Activated CD4-positive, alpha-beta T cell treated with anti-CD3 and anti-CD28 coated beads, Interleukin-10, Interleukin-2, amounts not matched to agents 100 ng/mL and 50 ng/mL, durations not matched to agents 16 hours and 8 hours (primary cell): ENCODE measurements at places on chromosomes 11 and 22.

DNA sequence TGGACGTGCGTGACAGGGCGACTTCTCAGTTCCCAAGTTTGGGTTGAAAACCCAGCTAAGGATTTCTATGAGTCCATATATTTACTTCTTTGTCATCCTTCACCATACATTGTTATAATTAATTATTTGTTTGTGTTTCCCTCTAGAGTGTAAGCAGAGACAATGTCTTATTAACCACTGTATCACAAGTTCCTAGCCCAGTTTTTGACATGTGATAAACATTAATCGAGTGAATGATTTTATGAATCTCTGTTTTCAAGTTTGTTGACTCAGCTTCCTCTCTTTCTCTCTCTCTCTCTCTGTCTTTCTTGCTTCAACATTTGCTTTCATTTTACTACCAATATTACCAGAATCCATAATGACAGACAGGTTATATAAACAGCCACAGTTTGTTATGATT, 1259.6 kb upstream of the TENM4 start:
- DNase-seq: no peak

GRCh38 chr11:73087730-73088129, 54.4 kb downstream of the FCHSD2 start:
- DNase-seq: no peak

- DNase-seq: no peak
Measured at GRCh38 chr11:94809251-94809650, 41.1 kb downstream of the AMOTL1 start.

- DNase-seq: no peak
Measured at GRCh38 chr22:23270212-23270733, 90.0 kb downstream of the BCR start.

GRCh38 chr11:1660111-1660867, 30.7 kb downstream of the KRTAP5-5 start:
- DNase-seq: no peak

- no peak for DNase-seq
Measured at GRCh38 chr11:9803685-9804418, 140.0 kb downstream of the SWAP70 start.

DNA sequence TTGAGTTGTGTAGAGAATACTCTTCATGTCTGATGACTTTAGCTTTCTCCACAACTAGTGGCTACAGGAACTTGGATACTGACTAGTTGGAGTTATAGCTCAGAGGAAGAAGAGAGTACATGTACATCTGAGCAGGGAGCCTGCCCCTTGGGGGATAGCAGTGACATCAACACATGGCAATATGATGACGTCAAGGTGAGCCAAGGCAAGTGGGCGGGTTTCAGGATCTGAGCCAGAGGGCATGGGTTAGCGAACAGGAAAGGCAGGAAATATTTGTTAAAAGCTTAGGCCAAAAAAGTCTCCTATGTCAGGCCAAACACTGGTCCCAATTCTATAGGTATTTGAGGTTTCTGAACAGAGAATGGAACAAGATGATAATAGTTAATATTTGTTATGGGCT, 42.0 kb upstream of the HORMAD2 start:
- DNase-seq: no peak

- DNase-seq: peak; percentile 45
Measured at GRCh38 chr22:41782316-41782715, 18.2 kb upstream of the CCDC134 start.

DNA sequence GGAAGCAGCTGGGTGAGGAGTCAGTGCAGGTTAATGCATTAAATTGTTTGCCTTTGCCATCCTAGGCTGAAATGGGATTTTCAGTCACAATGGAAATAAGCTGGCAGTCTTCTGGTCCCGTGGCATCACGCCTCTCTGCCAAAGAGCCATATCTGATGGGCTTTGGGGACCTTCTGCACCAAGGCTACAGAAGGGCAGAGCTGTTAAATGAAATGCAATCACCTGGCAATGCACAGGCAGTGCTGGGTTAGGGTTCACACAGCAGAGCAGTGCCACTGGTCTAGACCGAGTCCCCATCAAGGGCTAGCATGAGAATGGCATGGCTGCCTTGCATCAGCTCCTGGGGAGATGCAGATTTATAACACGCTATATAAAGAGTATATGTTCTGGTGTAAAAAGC, 749.2 kb downstream of the NTM start:
- DNase-seq: no peak

DNA sequence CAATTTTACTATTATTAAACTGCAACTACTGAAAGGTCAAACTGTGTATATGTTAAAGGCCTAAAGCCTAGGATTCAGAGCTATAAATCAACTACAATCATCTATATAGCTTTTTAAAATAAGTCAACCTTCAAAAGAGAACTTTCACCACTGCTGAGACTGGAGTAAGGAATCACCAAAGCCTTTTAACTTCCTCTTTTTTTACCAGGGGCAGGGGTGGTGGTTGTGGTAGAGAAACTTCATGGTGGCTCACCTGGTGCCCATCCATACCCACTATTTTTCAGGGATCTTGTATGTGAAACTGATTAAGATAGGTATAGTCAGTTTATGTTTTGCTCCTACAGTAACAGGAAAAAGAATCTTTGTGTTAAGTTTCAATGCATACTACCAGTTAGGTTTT, 31.5 kb downstream of the TSG101 start:
- DNase-seq: no peak

DNA sequence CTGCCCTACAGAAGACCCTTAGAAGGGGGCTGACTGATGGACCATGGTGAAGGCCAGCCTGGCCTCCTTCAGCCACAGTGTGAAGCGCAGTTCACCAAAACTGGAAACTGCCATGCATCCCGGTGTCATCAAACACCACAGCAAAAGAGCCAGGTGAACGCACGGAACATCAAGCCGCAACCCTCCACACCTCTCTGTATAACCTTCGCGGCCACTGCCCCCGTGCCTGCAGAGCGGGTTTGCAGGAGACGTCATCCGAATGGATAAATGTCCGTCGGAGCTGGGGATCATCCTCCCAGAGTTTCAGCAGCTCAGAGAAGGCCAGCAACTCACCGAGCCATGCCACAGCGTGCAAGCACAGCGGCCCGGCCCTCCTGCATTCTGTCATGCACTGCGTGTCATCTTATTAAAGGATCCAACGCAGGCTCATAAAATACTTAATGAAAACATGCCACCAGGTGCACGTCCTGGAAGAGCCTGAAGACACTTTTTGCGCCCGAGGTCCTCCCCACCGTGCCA, 309.9 kb downstream of the BRD1 start:
- no peak for DNase-seq

- no peak for DNase-seq
Measured at GRCh38 chr11:56910785-56911184, 77.9 kb upstream of the OR5AK2 start.

- DNase-seq: no peak
Measured at GRCh38 chr11:64484191-64485022, 106.6 kb upstream of the SLC22A12 start.

- DNase-seq: no peak
Measured at GRCh38 chr11:21119411-21119810, 450.0 kb downstream of the NELL1 start.

DNA sequence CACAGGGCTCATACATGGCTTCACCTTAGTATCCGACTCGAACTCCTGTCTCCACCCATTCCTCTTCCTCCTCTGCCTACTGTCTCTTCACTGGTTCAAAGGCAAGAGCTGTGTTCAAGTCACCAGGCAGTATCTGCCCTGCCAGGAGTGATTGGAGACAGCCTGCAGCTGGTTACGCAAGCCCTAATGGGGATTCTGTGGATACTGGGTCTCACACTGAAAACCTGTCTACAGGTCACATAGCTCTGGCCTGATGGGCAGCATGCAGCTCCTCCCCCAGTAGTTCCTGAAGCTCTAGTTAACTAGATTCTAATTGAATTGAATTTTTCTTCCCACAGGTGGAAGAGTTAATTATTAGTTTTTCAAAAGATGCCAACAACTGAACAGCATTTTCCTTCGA, 332.2 kb downstream of the TMEM135 start:
- DNase-seq: no peak
